ENCODE measurements at places on chromosomes 11 and 22.

DNA sequence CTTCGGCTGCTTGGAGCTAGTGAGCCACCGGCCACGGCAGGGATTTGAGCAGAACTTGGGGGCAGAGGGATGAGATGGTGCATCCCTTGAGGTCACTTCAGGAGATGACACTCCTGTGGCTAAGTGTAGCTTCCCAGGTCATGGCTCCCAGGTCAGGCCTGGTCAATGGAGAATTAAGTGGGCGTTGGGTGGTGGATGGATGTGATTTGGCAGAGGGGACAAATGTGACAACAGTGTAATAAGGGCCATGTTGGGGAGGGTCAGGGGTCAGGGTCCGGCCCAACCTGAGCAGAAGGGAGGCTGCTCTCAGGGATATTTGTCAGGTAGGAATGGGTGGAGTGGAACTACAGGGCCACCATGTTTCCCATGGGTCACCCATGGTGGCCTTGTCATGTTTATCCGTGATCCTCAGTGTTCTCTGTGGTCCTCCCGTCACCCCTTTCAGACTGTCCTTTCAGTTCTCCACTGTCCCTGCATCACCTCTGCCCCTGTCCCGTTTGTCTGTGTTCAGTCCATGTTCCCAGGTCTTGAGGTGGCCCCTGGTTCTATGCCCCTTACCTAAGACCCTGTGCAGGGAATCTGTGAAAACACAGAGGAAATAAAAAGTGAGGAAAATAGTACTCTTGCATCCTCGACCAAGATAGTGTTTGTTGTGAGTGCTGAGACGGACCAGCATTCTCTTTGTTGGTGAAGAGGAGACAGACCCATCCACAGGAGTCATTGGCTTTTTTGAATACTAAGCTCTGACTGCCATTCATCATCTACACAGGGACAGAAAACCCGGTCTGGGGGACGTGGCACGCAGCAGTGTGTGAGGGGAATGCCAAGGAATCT lies 6.1 kb downstream of the SLC25A1 start:
- no peak for DNase-seq

DNA sequence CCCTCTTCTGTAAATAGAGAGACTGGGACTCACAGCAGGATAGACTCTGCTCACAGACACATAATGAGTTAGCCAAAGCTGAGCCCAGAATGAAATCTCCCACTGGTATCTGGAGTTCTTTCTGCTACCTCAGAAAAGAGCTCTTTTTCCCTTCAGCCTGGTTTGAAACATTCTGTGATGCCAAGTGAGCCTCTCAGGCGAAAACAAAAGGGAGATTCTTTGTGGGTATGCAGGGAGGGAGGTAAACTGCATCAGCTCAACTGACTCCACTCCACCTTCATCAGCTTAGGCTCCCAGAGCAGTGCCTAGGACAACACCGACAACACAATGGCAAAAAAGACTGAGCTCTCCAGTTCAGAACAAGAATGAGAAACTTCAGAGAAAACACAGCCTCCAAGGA lies 55.1 kb upstream of the SCUBE2 start:
- DNase-seq: peak; percentile 28

- DNase-seq: no peak
These were observed 15.3 kb downstream of the MUC2 start for GRCh38 chr11:1089738-1090599.

DNA sequence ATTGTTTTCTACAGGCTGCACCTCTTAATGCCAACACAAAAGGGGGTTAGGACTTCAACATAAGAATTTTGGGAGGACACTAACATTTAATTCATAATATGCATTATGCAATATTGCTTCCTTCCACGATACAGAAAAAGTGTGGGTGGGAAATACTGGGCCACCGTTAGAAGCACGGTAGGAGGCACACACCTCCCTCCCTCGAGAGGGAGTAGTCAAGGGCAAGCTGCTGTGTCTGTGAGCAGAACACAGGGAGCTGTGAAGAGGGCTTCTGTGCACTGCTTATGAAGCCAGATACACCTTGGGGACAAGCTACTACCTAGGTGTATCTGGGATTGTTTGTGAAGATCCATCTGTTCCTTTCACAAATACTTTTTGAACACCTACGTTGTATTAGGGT lies 109.3 kb upstream of the PLET1 start:
- no peak for DNase-seq

GRCh38 chr11:130118165-130118564 lies 41.4 kb upstream of the ST14 start:
- no peak for DNase-seq

GRCh38 chr11:35190804-35191348 lies 51.9 kb downstream of the CD44 start:
- no peak for DNase-seq

DNA sequence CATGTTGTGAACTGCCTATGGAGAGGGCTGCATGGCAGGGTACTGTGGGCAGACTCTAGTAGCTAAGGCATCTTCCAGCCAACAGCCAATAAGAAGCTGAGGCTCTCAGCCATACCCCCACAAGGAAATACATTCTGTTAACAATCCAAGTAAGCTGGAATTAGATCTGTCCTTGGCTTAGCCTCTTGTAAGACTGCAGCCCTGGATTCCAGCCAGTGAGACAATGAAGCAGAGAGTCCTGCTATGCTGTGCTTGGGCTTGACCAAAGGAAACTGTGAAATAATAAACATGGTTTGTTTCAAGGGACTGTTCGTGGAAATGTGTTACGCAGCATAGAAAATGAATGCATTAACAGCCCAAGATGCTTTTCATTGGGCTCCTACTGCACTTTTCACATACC lies 1097.4 kb upstream of the CCDC90B start:
- peak; percentile 22 for DNase-seq

DNA sequence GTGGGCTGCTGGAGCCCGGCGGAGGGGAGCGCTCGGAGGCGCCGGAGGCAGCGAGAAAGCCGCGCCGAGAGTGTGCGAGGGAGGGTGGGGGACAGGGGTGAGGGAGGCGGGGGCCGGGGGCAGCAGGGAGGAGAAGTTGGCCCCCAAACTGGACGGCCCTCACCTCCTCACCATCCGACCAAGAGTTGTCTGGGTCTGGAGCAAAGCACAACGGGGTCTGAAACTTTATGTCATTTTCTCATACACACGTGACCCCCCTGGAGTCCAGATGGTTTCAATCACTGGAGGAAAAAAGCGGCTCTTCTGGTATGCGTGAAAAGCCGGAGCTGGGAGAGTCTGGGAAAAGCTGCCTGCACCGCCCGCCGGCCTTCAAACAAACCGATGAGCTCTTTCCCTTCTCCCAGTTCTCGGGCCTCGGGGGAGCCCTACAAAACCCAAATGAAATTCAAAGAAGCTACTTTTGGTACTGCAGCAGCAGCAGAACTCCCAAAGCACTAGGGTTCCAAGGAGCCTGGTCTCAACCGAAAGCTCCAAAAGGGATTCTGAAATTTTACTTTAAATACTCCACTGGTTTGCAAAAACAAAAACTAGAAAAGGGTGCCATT lies 39.7 kb upstream of the AKIP1 start:
- DNase-seq: peak; percentile 79

DNA sequence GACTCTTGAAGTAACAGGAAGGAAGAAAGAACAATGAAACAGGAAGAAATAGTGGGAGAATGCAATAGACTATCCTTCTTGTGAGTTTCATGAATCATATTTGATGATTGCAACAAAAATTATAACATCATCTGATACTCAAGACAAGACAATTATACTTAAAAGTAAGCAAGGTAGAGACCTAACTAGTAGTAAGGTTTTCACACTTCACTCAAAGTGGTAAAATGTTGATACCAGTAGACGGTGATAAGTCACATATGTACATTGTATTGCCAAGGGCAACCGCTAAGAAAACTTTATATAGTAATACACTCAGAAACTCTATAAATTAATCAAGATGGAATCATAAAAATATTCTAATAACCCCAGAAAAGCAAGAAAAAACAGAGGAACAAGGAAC lies 107.8 kb downstream of the CYP2R1 start:
- no peak for DNase-seq

GRCh38 chr22:31790240-31790639 lies 36.4 kb downstream of the DEPDC5 start:
- no peak for DNase-seq

- no peak for DNase-seq
These were observed 7.3 kb downstream of the GRAMD1B start for GRCh38 chr11:123437236-123437979.

DNA sequence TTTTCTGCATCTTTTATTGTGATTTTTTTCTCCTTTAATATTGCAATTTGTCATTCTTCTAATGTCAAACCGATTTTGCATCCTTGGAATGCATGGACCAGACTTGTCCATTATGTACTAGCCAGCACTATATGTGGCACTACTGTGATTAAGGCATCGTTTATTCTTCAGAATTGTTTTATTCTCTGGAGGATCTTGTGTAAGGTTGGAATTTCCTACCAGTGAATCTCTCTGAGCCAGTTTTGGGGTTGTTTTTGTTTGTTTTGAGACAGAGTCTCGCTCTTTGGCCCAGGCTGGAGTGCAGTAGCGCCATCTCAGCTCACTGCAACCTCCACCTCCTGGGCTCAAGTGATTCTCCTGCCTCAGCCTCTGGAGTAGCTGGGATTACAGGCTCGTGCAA lies 58.5 kb downstream of the IGLL5 start:
- no peak for DNase-seq

GRCh38 chr11:113048820-113049768 lies 87.9 kb downstream of the NCAM1 start:
- no peak for DNase-seq

- DNase-seq: no peak
These were observed 24.8 kb upstream of the TSKU start for GRCh38 chr11:76758311-76758710.

GRCh38 chr11:27902981-27903624 lies 202.8 kb upstream of the BDNF start:
- no peak for DNase-seq

DNA sequence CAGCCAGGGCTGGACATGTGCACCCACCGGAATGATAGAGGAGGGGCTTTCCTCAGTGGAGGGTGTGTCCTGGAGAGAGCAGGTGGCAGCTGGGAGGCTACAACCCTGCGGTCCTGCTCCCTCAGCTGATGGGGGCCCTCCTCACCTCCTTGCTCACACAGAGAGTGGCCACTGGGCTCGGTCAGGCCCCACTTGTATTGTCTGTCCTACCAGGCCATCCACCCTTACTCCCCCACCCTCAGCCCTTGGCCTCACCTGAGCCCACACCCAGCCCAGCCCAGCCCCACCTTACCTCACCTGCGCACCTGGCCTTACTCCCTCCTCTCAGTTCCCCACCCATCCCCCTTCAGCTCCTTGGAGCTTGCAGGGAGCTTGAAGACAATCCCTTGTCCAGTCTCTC lies 3.1 kb downstream of the TRPM5 start:
- no peak for DNase-seq

GRCh38 chr11:131146827-131147490 lies 223.5 kb upstream of the NTM start:
- peak; percentile 94 for DNase-seq

DNA sequence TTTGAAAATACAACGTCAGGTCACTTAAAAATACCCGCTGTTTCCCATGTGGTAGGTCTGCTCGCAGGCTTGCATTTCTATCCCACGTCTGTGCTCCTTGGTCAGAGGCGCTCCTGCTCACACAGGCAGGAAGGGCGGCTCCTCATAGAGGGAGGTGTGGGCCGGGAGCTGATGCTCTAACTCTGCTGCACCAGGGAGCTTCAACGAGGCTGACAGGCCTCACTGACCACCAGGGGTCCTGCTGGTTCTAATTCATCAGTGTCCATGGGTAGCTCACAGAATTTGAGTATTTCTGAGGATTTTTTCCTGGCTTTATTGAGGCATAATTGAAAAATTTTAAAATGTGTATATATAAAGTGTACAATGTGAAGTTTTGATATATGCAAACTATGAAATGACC lies 68.5 kb downstream of the PIWIL3 start:
- DNase-seq: no peak

DNA sequence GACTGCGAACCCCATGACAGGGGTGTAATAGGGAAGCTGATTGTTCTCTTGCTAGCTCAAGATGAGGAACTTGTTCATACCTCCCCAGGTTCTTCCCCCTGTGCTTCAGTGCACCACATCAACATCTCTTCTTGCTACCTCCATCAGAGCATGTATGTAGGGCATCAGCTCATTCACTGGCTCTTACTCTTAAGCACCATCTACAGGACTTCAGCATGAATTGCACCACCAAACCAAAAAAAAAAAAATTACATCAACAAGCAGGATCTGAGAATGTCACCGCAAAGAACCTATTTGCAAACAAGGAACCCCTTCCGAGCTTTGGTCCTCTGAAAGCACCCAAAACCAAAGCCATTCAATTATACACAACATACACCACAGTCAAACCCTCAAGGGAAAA lies 2226.5 kb upstream of the RAG2 start:
- no peak for DNase-seq
